ENCODE measurements at places on chromosomes 2 and 18.
A peak's percentile ranks its signal among the peaks of the same experiment; 100 is the strongest.

- peak; percentile 71 for DNase-seq
These were observed 51.0 kb upstream of the ZNF516 start for GRCh38 chr18:76546088-76546435.

- DNase-seq: no peak
These were observed 18.0 kb downstream of the PARD6G start for GRCh38 chr18:80229363-80229762.

- no peak for DNase-seq
These were observed 485.4 kb downstream of the TNS1 start for GRCh38 chr2:217517402-217517801.

- no peak for DNase-seq
These were observed 379.0 kb upstream of the RND3 start for GRCh38 chr2:150866431-150866830.

DNA sequence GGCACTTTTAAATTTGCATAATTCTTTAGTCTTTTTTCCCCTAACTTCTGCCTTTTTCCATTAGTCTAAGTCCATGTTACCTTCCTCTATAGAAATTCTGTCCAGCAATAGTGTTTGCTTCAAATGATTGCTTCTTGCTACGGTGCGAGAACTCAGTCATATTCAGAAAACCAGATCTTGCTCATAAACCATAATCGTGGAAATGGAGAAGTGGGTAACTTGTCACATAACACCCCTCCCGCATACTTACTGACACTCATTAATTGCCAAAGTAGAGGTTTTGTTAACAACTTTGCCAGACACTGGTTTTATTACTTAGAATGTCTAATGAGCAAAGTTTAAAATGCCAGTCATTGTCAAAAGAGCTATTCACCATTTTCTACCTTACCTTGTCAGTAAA, 94.3 kb upstream of the TWSG1 start:
- peak; percentile 7 for DNase-seq

- peak; percentile 33 for DNase-seq
These were observed 92.4 kb downstream of the SOCS6 start for GRCh38 chr18:70380915-70381896.

DNA sequence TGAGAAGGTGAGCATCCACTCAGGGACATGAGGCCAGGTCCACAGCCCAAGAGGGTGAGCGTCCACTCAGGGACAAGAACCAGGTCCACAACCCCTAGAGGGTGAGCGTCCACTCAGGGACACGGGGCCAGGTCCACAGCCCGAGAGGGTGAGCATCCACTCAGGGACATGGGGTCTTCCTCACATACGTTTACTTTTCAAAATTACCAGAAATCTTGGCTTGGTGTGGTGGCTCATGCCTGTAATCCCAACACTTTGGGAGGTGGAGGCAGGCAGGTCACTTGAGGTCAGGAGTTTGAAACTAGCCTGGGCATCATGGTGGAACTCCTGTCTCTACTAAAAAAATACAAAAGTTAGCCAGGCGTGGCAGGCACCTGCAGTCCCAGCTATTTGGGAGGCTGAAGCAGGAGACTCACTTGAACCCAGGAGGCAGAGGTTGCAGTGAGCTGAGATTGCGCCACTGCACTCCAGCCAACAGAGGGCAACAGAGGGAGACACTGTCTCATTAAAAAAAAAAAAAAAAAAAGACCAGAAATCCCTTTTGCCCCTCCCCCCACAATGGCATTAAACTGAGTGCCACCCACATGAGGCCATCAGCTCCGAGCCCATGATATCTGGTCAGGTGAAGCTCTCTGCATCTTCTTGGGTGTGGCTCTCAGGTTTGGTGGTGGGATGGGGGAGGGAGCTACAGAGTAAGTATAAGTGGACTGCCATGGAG, 9.0 kb upstream of the MBP start:
- DNase-seq: no peak

DNA sequence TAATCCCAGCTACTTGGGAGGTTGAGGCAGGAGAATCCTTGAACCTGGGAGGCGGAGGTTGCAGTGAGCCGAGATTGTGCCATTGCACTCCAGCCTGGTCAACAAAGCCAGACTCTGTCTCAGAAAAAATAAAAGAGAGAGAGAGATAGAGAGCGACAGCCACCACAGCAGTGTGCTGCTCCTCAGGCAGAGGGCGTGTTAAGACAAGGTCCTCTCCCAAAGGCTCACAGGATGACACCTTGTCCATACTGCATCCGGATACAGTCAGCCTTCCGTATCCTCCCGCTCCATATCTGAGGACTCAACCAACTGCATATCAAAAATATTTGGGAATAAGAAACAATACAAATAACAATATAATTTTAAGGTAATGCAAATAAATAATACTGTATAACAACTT, 20.1 kb downstream of the ARL4C start:
- DNase-seq: no peak

DNA sequence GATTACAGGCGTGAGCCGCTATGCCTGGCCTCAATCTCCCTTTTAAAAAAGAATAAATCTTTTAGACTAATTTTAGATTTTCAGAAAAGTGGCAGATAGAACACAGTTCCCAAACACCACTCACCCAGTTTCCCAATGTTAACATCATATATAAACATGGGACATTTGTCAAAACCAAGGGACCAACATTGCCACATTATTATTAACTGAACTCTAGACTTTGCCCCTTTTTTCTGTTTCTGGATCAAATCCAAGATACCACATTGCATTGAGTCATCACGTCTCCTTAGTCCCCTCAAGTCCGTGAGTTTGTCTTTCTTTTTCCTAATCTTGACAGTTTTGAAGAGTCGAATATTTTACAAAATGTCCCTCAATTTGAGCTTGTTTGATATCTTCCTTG, 2.4 kb downstream of the C2orf42 start:
- no peak for DNase-seq

GRCh38 chr2:82478641-82479040, 1980.4 kb downstream of the SUCLG1 start:
- DNase-seq: no peak

DNA sequence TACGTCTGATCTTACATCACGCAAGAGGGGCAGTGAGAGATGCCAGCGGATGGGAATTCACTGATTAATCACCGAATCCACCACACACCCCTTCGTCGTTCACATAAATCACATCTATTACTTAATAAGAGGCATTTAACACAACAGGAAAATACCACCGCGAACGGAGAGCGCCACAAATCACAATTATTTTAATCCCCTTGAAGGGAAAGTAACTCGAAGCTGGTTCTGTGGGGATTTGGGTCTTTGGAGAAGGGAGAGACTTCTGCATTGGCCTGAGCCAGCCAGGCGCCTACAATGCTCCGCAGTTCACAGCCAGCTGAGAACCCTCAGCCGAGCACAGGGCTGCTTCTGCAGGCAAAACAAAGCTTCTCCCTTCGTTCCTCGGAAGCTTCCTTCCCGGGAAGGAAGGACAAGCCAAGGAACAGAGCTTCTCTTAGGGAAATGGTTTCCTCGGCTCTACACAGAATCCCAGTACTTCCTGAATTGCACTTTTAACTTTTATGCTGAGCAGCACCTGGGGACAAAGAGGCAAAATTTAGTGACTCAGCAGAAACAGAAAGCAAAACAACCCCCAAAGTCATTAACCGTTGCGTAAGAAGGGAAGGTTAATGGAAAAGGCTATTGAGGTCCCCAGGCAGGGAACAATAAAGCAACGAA, at the start of gene LRP1B:
LRP1B (minus strand) TSS at position 7 of the 660 bp plus-strand sequence. CDS start 287 bp downstream, outside the sequence.
- no peak for DNase-seq

- DNase-seq: peak; percentile 41
These were observed 27.0 kb downstream of the DNMT3A start for GRCh38 chr2:25314514-25315315.

DNA sequence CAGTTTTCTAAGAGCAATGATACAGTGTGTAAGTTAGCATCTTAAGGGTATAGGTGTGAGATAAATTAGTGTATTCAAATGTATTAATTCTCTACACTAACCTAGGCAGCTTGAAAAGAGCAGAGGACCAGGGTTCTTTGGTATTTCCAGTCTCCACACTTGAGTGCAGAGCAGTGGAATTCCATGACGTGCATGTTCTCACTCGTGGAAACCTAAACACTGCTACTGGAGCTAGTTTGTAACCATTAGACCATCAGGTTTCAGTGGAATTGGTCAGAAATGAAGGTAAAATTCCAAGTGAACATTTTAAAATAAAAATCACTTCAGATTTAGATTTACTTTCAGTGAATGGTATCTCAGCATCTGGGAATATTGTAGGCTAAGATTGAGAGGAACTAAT, 9.0 kb downstream of the SPTBN1 start:
- no peak for DNase-seq

DNA sequence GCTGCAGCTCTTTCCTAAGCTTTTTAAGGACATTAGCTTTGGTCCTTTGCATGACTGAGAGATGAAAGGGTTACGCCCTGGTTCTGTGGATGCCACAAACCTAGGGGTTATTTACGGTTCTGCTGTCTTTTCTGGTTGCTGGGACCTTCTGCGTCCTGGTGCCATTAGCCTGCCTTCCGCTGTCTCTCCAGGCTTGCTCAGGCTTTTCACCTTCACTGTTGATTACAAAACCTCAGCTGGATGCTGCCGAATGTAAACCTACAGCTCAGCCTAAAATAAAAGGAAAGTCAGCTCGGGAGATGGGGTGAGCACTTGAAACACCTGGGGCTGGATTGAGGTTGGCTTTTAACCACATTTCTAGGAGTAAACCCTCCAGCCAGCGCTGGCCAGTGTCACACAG, 130.9 kb upstream of the ARHGAP28 start:
- no peak for DNase-seq

DNA sequence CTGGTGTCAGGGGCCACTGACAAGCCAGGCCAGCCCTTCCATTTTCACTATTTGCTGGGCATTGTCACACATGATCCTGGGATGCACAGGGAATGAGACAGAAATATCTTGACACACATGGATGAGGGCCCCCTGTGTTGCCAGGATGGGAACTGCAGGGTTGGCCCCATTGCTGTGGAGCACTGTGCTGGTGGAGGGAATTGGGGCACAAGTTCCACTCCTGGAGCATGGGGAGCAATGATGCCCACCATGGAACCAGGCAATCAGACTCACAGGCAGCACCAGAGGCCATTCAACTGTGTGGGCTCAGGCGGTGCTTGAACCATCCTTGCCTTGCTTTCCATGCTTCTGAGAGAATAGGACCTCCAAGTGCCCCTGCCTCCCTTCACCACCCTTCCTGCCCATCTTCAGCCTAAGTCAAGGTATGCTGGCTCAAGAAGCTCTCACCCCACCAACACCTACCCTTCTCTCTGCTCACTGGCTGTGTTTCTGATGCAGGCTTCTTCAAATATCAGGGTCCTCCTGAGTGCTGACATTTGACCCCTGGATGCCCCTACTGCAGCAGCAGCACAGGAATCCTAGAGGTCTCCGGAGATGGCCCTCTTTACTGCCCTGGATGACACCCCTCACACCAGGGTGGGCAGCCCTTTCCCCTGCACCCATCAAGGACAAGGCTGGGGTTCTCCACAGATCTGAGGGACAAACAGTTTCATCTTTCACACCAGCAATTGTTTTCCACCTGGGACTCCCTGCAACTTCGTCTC, 11.0 kb downstream of the ADRA2B start:
- no peak for DNase-seq

All from inflammatory macrophage treated with lipopolysaccharide for 1 hour (primary cell).